Posterior vena cava (tissue), 2 donors: ENCODE measurements at places on chromosomes 4 and X.
A peak's percentile ranks its signal among the peaks of the same experiment; 100 is the strongest.

GRCh38 chr4:7337196-7338058, 97.3 kb downstream of the PSAPL1 start:
- peak; percentile 43 for DNase-seq

DNA sequence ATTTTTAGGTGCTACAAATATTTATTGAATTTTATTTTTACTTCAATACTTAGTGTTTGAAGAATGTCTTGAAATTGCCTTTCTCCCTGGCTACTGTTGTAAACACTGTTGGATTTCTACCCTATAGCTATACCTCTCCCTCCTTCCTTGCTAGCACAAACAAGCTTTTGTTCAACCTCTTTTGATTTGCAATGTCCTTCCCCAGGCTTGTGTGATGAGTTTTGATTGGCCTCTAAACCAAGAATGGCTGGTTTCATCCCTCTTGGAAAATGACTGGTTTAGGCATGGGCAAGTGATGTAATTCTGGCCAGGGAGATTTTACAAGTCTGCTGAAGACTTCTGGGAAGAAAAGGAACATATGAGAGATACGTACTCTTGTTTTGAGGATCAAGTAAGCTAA, 25.3 kb upstream of the SLITRK2 start:
- DNase-seq, result no peak

DNA sequence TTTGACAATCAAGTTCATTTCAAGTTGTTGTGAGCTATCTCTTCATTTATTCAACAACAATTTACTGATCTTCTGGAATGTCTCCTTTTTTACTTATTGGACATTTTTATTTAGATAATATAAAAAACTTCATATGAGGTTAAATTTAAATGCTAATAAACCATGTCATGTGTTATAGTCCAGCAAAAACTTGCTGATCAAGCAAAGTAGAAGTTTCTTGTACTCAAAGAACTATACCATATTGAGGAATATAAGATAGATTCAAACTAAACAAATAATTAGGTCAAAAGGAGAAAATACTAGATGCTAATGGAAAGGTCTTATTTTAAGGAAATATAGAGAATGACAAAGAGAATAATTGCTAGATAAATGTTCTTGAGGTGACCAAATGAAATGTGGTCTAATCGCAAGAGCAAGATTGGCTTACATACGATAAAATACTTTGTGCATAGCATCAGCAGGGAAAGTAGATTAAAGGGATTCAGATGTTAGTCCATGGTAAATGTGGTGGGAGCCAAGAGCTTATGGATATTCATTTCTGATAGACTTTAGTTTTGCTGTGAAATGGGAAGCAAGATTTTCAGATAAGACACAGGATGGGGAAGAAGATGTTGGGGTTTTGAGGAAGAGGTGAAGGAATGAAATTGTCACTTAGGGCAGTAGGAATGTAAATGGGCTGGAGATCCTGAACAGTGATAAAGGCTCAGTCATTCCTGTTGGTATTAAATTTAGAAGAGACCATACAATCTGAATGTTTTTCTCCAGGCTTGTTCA, 229.5 kb downstream of the MAPK10 start:
- DNase-seq, result no peak

GRCh38 chr4:1315836-1316536, 26.3 kb downstream of the MAEA start:
- no peak for DNase-seq

DNA sequence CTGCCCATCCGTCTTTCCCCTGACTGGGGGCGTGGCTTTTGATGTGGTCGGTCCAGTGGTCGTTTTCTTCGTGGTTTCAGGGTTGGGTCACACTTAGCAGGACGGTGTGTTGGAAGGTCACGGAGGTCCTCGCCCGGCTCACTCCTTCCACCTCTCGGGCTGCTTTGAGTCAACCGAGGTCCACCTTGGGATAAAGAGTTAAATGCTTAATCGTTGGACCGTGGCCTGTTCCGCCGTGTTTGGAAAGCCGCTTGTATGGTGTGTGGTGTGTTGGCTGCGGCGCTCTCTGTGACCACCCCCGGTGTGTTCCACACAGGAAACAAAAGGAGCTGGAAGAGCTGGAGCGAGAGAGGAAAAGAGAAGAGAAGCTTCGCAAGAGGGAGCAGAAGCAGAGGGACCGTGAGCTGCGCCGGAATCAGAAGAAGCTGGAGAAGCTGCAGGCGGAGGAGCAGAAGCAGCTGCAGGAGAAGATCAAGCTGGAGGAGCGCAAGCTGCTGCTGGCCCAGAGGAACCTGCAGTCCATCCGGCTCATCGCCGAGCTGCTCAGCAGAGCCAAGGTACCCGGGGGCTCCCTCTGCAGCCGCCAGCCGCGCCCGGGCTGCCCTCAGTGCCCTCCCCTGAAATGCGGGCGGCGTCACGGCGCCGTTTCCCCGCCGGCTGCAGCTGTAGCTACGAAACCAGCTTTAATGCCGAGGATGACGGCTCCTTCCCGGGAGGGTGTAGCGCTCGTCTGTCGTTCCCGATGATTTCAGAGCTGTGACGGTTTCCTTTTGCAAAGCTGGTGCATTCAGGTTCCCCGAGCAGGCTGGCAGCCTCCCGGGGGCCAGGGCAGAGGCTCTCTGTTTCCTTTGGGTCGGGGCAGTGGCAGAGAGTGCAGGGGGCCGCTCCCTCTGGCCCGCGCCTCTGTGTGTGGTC, 7.7 kb downstream of the AKAP17A start:
- DNase-seq, result peak; percentile 76

DNA sequence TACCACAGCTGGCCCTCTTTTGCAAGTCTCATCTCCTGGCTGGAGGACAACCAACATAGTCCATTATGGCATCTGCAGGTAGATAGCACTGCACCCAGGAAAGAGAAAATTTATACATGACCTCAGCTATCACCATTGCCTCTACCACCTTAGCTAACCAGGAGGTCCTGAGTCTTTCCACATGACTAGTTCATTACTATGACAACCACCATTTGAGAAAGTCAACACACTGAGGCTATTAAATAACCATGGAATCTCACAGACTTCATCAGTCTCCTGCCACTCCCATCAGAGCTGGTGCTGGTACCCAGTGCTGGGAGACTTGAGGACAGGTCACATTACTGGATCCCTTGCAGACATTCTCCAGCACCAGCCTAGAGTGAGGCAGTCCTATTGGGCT, 285.9 kb downstream of the GBA3 start:
- DNase-seq, result no peak

- no peak for DNase-seq
Observed at GRCh38 chr4:71366766-71367165, 27.9 kb downstream of the SLC4A4 start.

GRCh38 chrX:101693476-101693875, 33.8 kb upstream of the ARMCX2 start:
- DNase-seq, result no peak

GRCh38 chr4:182019148-182019652, 224.0 kb upstream of the TENM3 start:
- no peak for DNase-seq

DNA sequence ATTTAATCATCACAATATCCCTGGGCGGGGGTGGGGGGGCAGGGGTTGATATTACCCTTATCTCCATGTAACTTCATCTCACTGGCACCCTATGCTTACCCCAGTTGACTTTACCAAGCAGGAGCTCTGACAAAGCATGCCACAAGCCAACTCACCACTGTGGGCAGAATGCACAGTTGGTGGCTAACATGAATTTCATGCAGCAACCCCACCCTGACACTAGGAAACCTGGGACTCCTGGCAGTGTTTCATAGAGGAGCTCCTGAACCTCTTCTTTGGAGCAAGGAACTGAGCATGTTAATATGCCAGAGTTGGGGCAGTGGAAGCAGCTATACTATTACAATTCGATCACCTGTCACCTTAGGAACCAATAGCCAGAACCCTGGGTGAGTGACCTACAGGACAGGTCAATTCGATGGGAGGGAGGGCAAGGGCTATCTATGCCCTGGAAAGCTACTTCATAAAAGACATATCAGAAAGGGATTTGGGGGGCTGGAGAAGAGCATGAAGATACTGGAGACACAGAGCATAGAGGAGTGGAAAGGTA, 97.2 kb upstream of the ACSL4 start:
- DNase-seq, result no peak

DNA sequence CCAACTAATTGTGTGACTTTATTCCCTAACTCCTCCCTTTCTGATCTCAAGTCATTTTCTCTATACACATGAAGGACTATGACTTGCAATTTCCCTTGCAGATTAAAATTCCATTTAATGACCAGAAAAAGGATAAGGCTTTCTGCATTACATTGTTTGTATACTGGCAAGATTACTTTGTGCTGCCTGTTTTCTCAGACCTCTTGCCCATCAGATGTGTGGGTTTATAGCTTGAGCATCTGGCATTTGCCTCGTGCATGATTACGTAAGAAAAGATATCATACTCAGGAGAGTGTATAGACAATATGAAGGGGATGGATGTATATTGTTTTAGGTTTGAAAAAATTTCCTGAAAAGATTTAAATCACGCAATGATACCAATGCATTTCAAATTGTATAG, 593.8 kb upstream of the SLIT2 start:
- no peak for DNase-seq

GRCh38 chr4:5905714-5906113, 12.8 kb upstream of the CRMP1 start:
- no peak for DNase-seq

GRCh38 chr4:122901247-122902010, 21.0 kb downstream of the NUDT6 start:
- DNase-seq, result no peak

DNA sequence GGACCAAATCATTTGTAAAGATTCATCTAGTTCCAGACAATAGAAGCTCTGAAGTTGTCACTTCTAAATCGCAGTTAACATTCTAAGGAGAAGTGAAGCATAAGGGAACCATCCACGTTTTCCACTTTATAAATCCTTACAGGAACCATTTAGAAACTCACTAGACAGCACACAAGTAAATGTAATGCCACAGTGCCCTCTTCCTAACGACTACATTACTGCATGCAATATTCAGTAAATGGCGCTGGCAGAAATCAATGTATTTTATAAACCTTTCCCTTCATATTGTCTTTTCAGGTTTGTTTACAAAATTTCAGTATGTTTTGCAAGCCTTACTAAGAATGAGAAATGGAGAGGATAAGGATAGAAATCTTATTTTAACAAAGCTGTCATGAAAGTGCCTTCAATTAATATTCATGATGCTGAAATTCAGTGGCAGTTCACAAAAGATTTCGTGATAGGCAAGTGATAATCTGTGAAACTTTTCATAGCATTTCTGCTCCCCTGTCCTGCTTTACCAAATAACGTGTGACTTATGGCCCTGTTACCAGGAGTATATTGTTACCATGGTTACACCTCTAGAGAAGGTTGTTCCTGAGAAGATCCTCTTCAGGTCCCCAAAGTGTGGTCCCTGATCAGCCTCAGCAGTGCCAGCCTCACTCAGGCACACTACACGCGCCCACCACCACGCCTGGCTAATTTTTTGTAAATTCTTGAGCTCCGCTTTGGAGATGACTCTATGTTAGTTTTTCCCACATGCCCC, 54.2 kb downstream of the TMA16 start:
- no peak for DNase-seq

DNA sequence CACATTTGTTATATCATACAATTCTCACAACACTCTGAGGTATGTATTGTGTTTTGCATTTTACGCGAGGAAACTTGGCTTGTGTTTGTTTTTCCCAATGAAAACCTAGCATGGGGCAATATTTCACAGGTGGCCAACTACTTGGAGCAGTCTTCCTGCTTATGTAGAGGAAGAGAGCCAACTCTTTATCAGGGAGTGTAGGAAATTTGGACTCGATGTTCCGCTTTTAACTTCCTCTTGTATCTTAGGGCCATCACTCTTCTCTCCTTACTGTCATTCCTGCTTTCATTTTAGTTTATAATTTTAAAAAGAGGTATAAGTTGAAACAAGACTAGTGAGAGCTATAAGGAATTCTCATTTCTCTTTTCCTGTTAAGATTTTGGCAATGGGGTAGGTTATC, 107.7 kb upstream of the RPS6KA3 start:
- DNase-seq, result no peak

DNA sequence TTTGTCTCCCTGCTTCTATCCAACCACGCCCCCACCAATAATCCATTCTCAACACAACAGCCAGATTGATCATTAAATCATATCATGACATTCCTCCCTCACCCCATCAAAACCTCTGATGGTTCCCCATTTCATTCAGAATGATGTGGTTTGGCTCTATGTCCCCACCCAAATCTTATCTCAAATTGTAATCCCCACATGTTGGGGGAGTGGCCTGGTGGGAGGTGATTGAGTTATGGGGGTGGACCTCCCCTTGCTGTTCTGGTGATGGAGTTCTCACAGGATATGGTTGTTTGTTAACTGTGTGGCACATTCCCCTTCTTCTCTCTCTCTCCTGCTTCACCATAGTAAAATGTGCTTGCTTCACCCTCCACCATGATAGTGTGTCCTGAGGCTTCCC, 23.3 kb downstream of the TRMT2B start:
- no peak for DNase-seq

- no peak for DNase-seq
Observed at GRCh38 chrX:130738638-130739195, 164.3 kb downstream of the ENOX2 start.

- DNase-seq, result no peak
Observed at GRCh38 chr4:42519803-42520417, 122.6 kb downstream of the SHISA3 start.

DNA sequence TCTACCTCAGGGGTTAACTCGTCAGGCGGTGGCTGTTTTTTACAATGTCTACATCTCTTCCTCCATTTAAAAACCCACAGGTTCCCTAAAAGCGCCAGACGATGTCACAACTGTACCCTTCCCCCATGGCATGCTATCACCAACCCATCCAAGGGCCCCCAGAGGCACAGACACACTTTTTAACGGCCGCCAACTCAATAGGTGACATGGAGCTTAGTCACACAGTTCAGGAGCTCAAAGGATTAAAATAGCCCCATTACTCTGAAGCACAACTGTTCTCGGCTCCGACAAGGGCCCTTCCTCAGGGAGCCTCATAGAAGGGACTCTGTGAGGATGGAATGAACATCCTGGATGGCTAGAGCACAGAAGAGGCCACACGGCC, 12.4 kb downstream of the SH3KBP1 start:
- no peak for DNase-seq

- peak; percentile 10 for DNase-seq
Observed at GRCh38 chr4:9921326-9921725, 100.0 kb downstream of the SLC2A9 start.

- no peak for DNase-seq
Observed at GRCh38 chr4:127634181-127634580, 1.4 kb downstream of the INTU start.

DNA sequence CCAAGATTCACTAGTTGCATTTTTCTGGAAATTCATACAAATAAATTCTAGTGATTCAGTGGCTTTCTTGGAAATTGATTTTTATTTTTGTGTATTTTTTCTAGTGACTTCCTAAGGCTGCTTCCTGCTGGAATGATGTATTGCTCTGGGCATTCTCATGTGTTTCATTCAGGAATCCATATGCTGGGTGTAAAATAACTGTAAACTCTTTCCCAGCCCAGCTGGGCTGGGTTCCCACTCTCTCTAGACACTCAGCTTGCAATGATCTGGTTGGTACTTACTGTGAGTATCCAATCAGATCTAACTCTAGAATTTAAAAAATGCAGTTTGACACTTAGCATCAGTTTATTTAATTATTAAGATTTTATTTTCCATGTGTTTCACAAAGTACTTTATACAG, 882.2 kb downstream of the STIM2 start:
- DNase-seq, result no peak
